ENCODE measurements at places on chromosomes 4 and X. TPM values are rescaled to one million over a fixed set of nuclear protein-coding genes. Genes with fewer than 3 reads are reported as not detected.

The HERC3 gene
- 9.4 TPM for polyA plus RNA-seq

The SMIM31 gene
- not detected for polyA plus RNA-seq

The PLP2 gene
- polyA plus RNA-seq = 164 TPM

The SFRP2 gene
- 10.1 TPM for polyA plus RNA-seq

The TAPT1 gene
- 36.0 TPM for polyA plus RNA-seq

All from brain (organoid and tissue), 16 donors.